Iris pigment epithelial cell (primary cell): ENCODE measurements at places on chromosomes 1 and 21.

GRCh38 chr1:179144626-179145025 is 62.8 kb downstream of the TOR3A start:
- no peak for DNase-seq

GRCh38 chr1:65180977-65181376 is 33.0 kb downstream of the AK4 start:
- DNase-seq: no peak

GRCh38 chr1:43354936-43355335 is 3.8 kb upstream of the CDC20 start:
- no peak for DNase-seq

DNA sequence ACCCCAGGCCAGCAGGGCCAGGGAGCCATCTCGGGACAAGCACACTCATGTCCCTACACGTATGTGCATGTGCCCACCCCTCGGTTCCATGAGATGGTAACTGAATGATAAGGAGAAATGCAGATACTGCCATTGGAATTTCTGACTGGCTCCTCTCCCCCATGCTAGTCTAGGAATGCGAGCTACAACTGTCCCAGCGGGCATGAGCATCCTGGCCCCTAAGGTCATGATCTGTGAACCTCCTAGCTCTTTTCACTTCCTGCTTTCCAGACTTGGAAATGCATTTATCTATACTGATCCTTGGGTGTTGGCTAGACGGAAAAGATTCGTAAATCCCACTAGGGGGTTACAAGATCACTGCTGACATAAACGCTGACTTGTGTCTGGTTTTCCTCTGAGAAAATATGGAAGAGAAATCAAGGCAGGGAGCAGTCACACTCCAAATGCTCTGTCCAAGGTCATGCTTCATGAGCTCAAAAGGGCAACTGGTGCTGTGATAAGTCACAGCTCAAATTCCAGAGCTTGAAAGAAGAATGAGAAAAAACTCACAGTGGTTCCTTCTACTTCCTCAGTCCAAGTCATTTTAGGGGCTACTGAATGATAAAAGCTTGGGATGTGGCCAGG is 49.8 kb downstream of the SLC45A1 start:
- DNase-seq: no peak

DNA sequence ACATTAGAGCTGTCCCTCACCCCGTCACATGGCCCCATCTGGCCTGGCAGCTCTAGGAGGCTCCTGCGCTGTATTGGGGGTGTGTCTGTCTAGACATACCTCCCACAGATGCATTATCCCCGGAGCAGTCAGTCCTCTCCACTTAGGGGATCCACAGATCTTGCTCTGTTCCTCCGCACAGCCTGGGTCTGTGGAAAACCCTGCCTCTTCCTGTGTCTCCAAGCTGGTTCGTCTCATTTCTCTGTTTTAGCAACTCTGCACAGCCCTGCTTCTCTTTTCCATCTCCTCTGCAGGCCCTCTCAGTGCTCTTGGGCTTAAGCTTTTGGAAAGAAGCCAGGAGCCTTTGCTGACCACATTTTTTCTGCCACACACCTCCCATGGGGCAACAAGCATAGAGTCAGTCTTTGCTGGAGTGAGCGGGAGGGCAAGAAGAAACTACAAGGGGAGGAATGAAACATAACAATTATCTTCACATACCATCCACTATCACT is 241.5 kb downstream of the FOXD2 start:
- DNase-seq: peak; percentile 49

- DNase-seq: no peak
Observed at GRCh38 chr1:166960858-166961474, 14.4 kb downstream of the ILDR2 start.

DNA sequence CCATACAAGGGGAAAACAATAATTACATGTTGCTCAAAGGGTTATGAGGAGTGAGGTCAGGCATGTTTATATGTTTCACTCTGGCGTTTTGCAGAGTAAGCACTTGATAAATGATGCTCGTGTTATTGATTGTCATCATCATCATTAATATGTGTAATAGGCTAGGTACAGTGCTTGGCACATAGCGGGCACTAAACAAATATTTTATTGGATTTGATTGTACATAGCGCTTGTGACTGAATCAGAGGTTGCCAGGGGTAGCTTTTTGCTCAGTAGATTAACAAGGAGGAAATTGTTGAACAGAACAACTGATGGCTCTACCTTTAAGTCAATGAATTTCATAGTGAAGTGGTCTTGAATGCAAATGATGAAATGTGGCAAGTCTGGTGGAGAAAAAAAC is 91.7 kb downstream of the ROR1 start:
- no peak for DNase-seq

DNA sequence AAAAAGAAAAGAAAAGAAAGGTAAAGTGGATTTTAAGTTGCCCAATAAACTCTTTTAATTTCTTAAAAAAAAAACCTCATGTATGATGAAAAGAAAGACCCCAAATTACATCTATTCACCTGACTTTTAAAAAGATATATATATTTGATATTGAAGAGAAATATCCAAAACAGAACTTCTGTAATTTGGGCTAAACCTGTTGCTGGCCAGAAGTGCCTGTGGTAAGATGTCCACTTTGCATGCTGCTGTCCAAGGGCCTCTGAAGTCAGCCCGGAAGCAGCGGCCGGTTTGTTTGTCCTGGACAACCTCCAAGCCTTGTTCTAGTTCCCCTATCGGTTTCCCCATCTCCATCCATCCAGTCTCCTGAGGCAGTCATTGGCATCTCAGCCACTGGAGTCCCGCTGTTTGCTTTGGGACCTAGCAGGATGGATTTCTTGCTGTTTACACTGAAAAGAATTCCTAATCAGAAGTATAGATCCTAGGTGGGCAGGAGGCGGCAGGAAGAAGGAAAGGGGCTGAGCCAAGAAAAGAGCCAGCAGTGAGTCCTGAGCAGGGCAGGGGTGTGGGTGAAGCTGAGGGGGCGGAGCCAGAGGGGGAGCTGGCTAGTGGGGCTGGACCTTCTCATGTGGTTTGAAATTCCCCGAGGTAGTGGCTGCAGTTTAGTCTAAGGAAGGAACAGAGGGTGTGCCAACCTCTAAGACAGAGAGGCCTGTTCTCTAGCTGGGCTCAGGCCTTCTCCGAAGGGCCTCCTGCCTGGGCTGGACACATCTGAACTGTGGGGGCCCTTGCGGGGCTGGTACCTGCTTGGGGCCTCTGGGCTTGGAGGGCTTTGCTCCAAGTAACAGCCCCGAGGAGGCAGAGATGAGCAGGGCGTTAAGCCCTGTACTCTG is 3.3 kb downstream of the NCMAP start:
- peak; percentile 90 for DNase-seq

DNA sequence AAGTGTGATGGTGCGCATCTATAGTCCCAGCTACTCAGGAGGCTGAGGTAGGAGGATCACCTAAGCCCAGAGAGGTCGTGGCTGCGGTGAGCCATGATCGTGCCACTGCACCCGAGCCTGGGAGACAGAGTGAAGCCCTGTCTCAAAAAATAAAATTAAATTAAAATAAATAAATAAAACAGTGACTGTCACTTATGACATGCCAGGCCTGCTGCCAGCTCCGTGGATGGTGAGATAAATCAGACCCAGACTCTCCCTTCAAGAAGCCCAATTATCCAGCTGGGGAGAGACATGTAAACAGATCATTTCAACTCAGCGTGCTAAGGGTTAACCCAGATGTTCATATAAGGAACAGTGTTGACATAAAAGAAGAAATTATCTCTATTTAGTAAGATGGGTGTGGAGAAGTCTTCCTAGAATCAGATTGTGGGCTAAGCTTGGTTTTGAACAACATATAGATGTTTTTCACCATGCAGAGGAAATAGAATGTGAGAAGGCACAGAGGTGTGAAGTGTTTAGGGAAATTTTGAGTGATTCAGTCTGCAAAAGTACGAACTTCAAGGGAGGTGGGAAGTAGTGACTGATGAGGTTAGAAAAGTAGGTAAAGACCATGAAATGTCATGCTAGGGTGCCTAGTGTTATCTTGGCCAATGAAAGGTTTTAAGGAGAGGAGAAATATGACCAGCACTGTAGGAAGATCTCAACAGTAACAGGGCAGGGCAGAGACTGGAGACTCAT is 18.3 kb downstream of the YARS1 start:
- DNase-seq: no peak

GRCh38 chr21:46498335-46499050 is 39.8 kb downstream of the DIP2A start:
- DNase-seq: peak; percentile 24

- no peak for DNase-seq
Observed at GRCh38 chr1:77802026-77802425, 22.6 kb downstream of the MIGA1 start.

GRCh38 chr1:206125346-206125745 is 8.2 kb upstream of the AVPR1B start:
- DNase-seq: no peak

GRCh38 chr1:31583995-31584868 is 7.9 kb downstream of the TINAGL1 start:
- DNase-seq: peak; percentile 76

- no peak for DNase-seq
Observed at GRCh38 chr1:13666317-13666716, 33.7 kb upstream of the PRDM2 start.

DNA sequence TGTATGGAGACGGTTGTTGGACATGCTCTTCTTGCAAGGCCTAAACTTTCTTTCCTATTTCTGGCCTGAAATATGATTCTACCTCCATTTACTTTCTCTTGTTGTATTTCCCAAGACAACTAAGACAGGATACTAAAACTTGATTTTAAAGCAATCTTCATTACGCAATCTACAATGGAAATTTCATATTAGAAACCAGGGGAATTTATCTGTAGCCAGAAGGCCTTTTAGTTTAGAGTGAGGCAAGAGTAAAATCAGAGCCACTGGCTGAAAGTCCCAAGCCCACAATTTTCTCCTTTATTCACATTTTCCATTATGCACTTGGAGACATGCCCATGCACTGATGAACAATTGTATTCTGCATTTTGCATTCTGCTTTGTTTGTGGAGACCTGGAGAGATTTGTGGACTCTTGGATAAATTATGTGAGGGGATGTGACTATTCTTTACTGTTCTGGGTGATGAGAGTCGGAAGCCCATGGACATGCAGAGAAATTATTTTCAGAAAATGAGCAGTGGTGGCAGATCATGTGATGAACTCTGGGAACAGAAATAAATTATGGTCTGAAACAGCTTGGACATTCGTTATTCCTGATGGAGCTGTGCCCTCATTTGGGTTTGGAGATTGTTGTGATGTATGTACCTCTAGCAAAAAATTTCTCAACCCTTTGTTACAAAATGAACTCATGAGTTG is 336.8 kb downstream of the SEC16B start:
- DNase-seq: peak; percentile 71

GRCh38 chr1:85550784-85551516 is 29.6 kb upstream of the CCN1 start:
- DNase-seq: peak; percentile 87

DNA sequence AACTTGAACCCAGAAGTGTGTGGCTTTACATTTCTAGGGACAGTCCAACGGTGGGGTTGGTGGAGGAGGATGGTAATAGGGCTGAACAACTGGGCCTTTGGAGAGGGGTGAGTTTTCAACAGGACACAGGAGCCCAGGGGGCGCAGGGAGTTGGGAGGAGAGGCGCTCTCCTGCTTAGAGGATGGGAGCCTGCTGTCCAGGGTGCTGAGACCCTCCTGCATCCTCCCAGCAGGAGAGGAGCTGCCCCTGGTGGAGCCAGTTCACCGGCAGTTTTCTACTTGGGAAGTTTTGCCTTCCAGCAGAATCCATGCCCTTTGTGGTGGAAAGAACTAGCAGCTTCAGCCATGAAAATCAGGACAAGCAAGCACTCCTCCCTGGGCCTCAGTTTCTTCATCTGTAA is 8.6 kb downstream of the KCNC4 start:
- DNase-seq: no peak

DNA sequence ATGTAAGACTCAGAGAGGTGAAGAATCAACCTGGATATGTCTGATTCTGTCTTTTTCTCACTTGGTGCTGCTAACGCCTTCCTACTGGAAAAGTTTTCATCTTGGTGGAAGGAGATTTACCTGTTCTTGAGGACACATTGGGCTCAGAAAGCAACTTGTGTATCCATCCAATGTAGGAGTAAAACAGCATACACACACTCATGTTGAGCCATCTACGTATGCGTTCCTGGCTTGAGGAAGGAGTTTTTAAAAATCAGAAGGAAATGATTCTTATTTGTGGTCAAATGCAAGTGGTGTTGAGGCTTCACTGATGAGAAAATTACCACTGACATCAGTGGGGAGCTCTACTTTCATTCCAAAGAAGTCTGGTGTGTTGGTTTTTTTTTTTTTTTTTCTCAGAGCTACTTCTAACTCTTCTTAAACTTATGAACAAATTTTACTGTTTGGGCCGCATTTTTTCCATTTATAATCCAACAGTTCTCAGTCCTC is 25.6 kb downstream of the XCL2 start:
- no peak for DNase-seq

DNA sequence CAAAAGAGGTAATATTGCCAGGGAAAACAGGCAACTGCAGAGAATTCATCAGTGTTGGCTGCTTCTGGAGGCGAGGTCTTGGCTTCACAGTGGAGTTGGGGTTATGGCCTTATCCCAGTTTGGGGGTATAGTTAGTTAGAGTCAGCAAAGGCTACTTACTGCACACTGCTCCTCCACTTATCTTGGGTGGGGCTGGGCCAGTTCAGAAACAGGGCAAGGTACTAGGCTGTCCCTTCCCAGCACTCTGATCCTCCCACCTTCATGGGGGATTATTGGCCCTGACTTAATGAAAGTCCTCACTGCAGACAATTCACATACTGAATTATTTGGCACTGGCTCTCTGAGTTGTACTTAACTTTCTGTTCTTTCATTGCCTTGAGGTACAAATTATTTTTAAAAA is 189.6 kb downstream of the NRIP1 start:
- no peak for DNase-seq

DNA sequence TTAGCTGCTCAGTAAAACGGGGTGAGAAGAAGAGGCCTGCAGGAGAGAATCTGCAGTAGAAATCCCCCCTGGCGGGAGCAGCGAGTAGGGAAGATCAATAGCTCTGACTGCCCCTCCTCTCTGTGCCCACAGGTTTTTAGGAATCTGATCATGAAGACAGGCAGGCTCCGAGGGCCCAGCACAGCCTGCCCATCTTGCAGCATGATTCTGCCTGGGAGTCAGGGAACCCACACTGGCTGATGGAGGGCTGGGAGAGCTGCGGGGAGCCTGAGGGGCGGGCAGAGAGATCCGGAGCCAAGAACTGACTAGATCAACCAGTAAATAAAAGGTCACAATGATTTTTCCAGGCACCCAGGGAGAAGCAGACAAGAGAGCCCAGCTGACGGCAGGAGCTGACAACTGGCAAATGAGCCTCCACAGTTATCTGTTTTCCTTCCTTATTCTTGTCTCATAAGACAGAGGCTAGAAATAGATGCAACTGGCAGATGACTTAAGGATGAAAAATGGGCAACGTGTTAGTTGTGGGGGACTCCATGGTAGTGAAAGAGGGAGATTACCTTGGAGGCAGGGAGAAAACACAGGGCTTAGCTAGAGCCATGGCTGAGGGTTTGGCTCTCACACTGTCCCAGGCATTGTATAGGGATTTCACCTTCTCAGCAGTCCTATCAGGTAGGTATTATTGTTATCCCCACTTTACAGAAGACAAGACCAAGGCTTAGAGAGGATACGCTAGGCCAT is 116.2 kb downstream of the PLXNA2 start:
- DNase-seq: no peak

DNA sequence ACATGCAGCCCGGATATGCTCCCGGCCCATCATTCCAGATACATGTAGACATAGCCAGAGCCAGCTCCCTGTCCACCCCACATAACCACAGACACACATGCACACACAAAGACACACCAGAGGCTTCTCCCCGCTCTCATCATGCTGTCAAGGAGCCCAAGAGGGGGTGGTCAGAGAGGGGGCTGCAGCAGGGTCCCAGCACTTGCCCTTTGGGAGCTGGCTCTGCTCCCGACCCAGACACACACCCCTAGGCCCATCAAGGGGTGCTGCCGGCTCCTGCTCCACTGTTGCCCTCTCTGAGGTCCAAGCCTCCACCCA is 2.6 kb downstream of the PTAFR start:
- peak; percentile 29 for DNase-seq
